Vagina (tissue), 2 donors: ENCODE measurements at places on chromosomes 3 and 15.

DNA sequence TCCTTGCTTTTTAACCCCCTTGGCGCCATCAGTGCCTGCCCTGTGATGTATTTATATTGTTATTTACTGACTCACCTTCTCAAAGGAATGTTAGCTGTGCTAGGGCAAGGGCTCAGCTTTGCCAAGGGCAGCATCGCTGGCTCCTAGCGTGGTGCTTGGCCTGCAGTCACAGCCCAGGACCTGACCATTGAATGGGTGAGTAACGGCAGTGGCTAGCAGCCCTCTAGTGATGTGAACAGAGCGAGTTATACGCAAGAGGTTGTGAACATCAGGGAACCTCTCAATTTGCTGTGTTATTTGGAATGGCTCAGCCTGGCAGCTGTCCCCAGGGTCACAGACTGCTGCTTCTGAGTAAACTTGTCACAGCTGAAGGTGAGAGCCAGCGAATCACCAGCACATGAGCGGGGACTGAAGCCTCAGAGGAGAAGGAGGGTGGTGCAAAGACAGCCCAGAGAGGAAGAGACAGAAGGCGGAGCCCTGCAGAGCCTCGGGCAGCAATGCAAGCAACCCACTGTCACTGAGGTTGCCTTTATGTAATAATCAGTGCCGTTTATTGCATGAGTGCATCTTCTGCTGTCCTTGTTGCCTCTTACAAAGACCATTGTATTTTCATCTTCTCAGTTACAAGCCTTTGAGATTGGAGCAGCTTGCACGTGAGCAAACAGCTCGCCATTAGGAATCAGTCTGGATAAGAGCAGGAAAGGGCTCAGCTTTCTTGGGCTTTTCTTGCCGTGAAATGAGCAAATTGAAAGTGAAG, 158.3 kb downstream of the SLCO3A1 start:
- no peak for DNase-seq

DNA sequence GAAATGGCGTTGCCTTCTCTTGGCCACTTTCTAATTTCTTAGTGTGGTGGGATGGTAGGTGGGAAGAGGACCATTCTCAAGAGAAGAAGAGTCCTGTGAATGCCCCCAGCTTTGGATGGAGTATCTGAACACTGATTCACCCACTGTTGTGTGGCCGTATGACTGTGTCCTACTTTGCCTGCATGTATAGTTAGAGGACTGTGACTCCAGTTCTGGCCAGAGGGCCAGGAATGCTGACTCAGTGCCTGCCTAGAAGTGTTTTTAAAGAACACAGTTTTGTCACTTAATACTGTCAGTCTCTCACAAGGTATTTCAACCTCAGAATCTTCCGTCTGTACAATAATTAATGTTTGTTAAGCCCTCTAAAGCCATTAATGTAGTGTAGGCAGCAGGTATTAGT, 2.1 kb downstream of the SEC61A1 start:
- no peak for DNase-seq

DNA sequence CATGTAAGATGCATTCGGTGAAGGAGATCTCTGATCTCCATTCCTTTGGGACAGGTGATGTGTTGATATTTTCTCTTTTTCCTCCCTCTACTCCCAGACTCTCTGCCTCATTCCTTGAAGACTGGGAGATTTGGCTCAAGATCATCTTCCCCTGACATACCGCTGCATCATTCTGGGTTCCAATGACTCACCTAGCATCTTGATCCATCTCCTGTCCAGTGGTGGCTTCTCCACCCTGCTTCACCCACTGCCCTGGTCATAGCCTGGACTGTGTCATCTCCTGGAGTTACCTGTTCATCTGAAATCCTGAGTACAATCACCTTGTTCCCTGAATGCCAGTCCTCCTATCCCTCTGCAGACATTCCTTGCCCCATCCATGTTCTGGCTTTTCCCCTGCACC, 57.4 kb upstream of the TRAK1 start:
- DNase-seq = no peak

DNA sequence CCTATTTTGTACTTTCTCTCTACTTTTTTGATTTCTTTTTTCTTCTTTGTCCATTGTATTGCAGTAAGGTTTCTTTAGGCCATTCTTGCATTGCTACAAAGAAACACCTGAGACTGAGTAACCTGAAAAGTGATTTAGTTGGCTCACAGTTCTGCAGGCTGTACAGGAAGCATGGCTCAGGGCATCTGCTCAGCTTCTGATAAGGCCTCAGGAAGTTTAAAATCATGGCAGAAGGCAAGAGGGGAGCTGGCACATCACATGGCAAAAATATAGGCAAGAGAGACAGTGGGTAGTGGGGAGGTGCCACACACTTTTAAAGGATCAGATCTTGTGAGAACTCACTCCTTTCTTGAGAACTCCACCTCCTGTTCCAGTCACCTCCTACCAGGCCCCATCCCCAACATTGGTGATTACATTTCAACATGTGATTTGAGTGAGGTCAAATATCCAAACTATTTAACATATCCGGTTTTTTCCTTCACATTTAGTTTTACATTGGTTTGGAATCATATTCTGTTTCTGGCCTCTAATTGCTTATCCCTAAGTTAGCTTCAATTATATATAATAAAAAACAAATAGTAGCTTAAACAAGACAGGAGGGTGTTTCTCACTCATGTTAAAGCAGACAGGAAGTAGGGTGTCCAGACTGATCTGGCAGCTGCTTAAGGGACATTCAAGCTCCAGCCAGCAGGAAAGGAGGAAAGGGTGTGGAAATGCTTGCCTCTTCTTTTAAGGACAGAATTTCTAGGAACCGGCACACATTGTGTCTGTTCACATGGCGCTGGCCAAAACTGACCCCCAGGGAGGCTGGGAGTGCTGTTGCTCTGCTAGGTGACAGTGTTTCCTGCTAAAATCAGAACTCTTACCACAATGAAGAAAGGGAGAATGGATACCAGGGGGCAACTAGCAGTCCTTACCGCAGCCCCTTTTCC, 28.8 kb upstream of the SKOR1 start:
- no peak for DNase-seq

DNA sequence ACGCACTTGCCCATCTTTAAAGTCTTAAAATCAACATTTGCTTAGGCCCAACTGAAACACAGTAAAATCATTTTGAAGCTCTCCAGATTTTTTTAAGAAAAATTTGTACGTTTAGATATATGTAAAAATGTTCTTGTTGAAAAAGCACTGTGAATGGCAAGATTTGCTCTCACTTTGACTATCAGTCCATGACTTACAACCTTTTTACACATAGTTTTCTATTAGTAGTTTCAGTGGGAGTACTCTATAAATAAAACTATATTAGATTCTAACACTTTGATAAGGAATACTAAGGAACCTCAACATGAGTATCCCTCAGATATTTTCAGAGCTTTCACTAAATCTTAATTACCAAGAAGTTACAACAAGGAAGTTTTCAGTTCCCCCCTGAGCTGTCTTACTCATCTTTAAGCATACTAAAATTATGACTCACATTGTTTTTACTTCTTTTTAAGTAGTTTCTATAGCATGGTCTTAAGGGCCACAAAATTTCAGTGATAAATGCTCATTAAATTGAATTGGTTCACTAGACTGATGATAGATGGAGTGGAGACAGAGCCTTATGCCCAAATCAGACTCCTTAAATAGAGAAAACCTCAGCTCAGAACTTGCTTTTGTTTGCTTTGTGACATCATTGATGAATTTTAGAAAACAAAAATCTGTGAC, 31.6 kb upstream of the RAP2B start:
- DNase-seq = no peak

DNA sequence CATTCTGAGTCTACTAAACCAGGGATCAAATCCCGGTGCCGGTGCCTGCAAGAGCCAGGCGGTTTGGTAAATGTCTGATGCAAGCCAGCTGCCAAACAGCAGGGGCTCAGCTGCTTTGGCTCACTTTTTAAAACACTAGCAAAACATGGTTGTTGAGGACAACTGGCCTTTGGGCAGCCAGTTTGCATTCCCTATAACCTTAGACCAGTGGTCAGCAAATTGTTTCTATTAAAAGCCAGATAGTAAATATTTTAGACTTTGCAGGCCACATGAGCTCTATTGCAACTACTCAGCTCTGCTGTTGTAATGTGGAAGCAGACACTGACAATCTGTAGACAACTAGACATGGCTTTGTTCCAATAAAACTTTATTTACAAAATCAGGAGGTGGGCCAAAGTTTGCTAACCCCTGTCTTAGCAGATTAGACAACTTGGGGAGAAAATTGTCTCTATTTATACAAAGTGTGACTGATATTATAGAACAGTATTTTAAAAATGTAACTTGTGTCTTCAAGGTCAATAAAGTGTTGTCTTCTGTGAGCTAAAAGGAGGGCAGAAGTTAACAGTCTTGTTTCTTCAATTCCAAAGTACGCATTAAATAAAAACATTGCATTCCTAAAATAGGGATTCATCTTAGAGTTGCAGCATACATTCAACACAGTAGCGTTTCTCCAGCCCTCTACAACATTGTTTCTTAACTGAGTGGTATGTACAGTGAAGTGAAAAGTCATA, 67.6 kb downstream of the SSUH2 start:
- peak; percentile 74 for DNase-seq

GRCh38 chr15:79002581-79002980, 57.7 kb upstream of the CTSH start:
- DNase-seq = no peak

DNA sequence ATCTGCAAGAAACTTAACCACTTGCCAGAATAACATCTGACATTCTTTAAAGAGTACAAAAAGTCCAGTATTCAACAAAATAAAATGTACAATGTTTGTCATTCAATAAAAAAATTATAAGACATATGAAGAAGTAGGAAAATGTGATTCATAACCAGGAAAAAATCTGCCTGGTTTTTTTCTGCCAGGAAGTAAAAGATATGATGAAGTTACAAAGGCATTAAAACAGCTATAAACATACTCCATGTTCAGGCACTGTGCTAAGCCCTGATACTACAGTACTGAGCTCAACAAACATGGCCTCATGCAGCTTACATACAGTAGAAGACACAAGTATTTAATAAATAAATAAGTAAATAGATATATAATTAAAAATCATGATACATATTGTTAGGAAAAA, 178.4 kb upstream of the STT3B start:
- no peak for DNase-seq

- DNase-seq = no peak
Observed at GRCh38 chr15:39286706-39287105, 294.2 kb upstream of the THBS1 start.

DNA sequence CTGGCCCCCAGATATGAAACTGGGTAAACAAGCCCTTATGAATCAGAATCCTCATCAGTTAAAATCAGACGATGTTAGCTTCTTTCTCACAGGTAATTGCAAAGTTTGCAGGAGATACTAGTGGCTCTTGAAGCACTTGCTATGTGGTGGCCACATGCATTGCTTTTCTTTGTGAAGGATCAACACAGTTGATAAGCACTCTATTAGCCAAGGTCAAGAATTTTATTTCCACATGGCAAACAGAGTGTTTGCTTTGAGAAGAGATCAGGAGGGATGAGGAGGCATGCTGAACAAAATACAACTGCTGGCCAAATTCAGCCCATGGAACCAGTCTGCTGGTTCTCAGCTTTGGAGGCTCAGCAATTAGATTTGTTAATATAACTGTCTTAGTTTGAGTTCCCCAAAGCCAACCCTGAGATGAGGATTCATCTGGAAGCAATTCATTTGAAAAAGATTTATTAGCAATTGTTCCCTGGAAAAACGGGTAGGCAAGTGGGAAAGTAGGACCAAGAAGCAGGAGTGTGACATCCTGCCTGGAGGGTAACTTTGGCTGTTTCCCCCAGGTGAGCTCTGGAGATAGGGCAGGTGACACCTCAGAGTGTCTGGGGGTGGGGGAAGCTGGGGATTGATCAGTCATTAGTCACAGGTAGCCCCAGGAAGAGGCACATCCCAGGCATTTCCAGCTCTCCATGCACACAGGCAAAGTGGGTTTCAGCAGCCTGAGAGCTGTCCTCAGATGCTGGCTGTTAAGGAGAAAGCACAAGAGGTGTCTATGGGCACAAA, 180.3 kb downstream of the ABHD5 start:
- DNase-seq = no peak

DNA sequence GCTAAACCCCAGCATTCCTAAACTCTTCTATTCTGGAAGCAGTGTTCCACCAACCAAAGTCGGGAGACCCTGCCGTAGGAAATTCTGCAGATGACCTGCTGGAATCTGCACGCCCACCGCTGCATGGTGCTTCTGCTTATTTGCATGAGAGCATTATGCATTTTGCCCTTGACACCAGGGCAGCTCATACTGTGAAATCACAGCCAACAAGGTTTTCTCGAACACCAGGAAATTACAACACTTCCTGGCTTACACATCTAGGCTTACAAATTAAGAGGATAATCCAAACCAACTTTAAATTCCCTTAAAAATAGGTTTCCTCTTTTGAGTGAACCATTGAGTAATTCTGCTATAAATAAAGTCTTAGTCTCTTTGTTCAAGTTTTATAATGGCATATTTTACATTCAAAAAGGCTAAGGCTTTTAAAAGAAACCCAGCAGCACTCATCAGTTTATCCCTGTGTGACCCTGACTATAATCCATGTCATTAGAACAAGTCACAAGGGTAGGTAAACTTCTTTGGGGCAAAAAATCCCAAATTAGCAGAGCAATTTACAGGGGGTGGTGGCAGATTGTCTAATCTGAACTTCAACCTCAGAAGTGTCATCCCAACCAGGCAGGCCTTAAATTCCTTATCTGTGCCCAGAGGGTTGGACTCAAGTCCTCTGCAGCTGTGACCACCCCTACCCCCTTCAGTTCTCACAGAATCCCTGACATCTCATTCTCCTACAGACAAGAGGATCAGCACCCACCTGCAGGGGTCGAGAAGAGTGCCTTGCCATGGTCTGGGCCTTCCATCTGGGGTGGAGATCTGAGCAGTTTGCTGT, 33.5 kb upstream of the RBP1 start:
- DNase-seq = no peak

DNA sequence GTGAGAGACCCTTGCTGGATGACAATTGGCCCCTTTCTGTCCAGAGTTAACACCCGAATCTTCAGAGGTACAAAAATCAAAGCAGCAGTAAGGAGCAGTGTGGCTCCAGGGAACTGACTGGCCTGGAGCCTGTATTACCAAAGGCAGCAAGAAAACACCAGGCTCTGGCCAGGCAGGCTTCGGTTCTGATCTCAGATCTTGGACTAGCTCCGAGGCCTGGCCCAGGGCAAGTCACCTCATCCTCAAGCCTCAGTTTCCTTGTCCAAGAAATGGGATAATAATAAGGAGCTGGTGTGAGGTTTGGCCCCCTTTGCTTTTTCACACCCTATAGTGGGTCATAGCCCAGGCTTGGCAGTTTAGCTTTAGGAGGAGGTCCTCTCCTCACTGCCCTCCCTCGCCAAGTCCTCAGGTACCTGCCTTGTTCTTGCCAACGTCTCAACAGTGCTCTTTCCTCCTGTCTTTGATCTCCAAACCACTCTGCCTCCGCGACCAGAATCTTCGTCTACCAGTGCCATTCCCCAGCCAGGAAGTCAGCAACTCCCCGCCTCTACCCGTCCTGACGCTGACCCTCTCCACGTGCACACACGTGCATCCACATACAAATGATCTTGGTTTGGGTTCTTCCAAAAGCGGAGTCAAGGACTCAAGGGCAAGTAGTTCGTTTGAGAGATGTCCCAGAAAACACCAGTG, 82.6 kb upstream of the TLE3 start:
- no peak for DNase-seq
